ENCODE measurements at places on chromosomes 13 and 19. TPM values are rescaled to one million over a fixed set of nuclear protein-coding genes. Genes with fewer than 3 reads are reported as not detected.

Gene LRRC8E
- 1.1 TPM for total RNA-seq

DNA sequence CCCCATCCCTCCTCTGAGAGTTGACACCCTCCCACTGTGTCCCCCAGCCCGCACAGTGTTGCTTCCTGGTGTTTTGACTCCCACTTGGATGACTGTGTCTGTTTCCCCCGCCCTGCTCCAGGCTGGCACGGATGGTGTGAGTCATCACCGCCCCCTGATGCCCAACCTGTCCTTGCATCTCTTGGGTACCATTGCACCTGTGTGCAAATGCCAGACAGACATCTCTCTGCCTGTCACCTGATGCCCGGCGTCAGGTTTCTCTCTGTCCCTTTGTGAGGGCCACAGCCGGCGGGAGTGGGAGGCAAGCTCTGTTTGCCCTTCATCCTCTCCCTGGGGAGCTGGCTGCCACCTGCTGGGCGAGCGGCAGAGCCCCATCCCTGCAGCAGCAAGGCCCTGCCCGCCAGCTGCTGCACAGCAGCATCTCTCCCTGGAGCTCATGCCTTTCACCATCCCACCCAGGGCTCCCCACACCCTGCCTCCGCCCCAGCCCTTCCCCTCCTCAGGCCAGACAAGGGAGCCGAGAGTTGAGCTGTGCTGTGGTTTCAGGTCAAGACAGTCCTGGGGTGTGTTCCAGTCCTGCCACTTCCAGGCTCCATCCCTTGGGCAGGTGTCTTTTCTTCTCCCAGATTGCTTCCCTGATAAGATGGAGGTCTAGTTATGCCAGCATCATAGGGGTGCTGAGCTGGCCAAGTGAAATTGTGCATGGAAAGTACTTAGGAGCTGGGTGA lies 29.7 kb downstream of the NKPD1 start:
- peak; percentile 43 for DNase-seq

DNA sequence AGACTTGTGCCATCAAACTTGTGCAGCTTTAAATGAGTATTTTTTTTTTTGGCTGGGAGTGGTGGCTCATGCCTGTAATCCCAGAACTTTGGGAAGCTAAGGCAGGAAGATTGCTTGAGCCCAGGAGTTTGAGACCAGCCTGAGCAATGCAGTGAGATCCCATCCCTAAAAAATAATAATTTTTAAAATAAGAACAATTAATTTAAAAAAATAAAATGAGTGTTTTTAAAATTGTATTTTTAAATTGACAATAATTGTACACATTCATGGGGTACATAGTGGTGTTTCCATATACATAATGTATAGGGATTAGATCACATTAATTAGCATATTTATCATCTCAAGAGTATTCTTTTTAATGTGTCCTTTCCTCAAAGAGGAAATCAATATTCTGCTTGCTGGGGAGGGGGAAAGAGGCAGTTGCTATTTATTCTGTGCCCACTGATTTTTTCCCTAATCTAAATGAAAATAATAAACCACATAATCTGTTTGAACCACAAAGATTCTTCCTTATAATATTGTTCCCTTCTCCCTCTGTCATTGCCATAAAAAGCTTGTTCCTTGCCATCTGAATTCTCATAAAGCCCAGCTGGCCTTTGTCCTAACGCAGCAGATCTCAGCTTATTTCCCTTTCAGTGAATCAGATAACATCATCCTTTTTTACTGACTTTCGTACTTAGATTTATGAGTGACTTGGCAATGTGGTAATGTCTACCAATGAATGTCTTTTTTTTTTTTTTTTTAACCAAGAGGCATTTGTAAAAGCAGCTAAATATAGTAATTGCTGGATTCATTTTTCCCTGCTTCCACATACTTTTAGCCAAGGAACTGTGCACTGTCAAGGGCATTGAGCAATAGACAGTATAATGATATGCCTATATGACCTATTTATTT lies 81.8 kb upstream of the RUBCNL start:
- DNase-seq, result no peak

Gene TBXA2R
- 1.9 TPM for total RNA-seq

- DNase-seq, result no peak
These were observed 15.6 kb upstream of the ATP8B3 start for GRCh38 chr19:1827566-1828278.

DNA sequence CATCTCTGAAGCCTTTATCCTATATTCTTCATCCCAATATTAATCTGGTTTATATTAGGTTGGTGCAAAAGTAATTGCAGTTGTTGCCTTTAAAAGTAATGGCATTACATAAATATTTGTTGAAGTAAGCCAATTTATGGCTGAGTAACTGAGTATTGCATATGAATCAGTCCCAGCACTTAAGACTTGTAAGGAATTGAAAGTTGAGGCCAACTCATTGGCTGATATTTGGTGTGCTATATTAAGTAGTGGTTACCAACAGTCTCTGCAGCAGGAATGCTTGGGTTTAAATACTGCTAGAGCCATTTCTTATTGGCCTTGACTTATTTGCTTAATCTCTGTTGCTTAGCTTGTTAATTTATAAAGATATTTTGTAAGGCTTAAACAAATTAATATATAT lies 460.7 kb downstream of the GPC6 start:
- DNase-seq, result no peak

- DNase-seq, result no peak
These were observed 177.6 kb downstream of the SHISA2 start for GRCh38 chr13:25874064-25874737.

Gene CGB2
- not detected for total RNA-seq

Gene RGL3
- total RNA-seq, result 0.64 TPM

- DNase-seq, result no peak
These were observed 1373.7 kb downstream of the PCDH9 start for GRCh38 chr13:65856431-65856830.

DNA sequence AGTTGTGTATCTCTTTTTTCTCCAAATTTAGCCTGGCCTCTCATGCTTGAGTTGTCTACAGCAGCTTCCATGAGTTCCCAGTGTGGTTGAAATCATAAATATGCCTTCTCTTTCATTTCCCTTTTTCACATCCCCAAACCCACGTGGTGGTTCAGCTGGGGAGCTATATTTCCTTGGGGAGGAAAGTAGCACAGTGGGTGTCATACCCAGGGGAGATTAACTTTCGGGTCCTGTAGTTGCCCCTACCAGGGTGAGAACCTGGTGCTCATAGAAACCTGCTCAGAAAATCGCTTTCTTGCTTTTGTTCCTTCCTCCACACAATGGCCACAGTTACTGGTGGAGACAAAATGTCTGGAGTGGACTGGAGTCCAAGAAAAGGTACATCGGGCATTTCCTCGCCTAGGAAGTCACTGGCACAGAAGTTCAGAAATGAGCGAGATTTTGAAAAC lies 7.0 kb upstream of the LILRA4 start:
- no peak for DNase-seq

DNA sequence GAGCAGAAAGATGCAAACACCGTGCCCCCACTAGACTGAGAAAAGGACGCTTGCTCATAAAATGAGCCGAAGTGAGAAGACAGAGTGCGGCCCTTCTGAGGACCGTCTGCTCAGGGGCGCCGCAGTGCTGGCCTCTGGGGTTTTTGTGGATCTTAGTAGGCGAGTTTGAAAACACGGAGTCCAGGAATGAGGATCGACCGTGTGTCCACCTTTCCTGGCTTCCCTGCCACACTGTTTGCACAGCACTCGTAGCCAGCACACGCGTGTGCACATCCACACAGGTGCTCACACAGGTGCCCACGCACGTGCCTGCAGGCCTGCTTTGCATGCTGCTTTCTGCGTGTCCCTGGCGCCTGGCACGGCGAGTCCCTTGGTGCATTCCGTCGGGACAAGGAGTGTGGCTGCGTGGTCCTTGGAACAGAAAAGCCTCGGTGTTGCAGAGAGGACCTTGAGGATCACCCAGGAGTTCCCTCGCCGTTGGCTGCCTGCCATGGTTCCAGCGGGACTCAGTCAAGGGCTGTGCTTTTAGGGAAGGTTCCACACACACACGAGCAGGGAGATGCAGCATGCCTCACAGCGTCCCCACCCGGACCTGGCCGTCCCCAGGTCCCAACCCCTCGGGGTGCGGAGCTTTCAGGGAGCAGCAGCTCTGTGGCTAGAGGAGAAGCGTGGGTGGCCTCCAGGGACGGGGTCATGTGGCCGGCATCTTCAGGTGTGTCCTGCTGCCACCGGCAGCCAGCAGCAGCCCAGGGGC lies 10.1 kb upstream of the ZNF554 start:
- no peak for DNase-seq

DNA sequence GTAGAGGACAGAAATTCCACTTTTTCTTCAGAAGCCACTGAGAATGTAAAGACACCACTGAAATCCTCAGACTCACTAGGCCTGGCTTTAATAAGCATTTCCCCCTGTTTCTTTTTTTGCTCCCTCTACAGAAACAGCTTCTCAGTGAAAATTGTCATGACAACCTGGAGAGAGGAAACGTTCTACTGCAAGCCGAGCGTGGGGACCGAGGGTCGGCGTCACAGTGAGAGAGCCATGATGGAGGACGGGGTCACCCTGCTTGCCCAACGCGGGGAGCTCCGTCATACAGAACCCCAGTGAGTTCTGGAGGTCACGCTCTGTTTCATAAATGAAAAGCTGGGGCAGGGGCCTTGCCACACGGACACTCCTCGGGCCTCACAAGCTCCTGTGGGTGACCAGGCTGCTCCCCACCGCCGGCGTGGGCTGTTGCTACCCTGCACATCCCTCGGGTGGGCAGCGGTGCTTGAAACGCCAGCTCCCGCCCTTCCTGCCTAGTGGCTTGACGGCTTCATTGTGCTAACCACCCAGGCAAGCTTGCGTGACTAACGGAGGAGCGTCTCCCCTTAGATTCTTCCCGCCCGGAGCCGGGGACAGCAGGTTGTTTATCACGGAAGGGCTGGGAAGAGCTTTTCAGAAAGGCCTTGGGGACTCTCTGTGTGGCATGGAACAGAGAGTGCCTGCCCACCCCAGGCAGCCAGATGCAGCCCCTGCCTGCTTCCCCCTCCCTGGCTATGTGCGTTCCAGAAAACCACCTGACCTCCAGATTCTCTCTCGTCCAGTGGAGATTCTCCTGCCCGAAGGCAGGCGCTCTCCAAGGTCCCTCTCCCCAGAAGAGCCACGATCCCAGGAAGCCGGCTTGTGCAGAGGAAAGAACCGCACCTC lies 153.6 kb downstream of the KATNAL1 start:
- no peak for DNase-seq

Gene ZNF675
- total RNA-seq, result 7.0 TPM

DNA sequence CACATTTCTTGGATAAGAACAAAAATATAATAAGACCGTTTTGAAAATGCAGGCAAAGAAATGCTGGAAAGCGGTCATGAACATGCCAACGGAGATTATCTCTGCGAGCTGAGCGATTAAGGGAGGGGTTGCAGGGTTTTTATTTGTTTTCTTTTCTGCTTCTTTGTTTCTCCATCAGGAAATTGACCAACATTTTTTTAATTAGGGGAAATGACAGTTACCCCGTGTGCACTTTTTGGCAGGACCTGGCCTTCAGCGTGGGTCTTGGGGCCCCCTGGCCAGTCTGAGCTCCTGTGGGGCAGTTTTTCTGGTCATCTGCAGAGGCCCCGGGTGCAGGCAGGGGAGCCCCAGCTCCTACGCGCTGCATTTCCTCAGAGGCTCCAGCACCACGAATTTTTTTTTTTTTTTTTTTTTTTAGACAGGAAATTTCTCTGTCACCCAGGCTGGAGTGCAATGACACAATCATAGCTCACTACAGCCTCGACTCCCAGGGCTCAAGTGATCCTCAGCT lies 31.3 kb upstream of the HOMER3 start:
- peak; percentile 44 for DNase-seq

Gene ICAM5
- under 0.01 TPM for total RNA-seq

Gene CEACAM1
- total RNA-seq, result 10.9 TPM

Gene ZNF616
- 5.4 TPM for total RNA-seq

- DNase-seq, result no peak
These were observed 31.2 kb upstream of the SLC10A2 start for GRCh38 chr13:103097366-103097928.

DNA sequence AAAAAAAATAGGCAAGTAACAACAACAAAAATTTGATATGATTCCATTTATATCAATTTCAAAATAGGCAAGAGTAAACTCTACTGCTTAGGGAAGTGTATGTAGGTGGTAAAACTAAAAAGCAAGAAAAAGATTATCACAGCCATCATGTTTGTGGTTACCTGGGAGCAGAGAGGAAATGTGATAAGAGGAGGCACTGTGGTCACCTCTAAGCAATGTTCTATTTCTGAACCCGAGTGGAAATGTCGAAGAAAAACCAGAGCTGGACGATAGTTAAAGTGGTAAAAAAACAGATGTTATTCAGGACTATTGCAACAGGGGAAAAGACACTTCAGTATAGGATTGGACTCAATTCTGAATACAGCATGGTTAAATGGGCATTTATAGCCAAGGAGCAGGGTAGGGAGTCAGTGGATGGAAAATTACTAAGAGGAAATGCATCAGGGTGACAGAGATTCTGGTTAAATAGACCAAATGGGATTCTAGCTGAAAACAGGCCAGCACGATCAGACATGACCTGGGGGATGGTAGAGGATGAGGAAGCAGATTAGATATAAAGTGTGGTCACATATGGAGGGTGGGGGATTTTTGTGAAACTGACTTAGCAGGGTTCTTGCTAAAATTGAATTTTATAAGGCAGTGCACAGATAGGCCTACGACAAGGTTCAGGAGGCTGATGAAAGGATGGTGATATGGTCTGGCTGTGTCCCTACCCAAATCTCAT lies 6.0 kb upstream of the TEX30 start:
- DNase-seq, result no peak

Gene NLRP5
- not detected for total RNA-seq

GRCh38 chr19:51891193-51891747 lies 3.5 kb upstream of the ZNF577 start:
- no peak for DNase-seq

GRCh38 chr19:43501661-43502418 lies 2.7 kb downstream of the PHLDB3 start:
- no peak for DNase-seq

Gene SHC2
- total RNA-seq, result 7.6 TPM

DNA sequence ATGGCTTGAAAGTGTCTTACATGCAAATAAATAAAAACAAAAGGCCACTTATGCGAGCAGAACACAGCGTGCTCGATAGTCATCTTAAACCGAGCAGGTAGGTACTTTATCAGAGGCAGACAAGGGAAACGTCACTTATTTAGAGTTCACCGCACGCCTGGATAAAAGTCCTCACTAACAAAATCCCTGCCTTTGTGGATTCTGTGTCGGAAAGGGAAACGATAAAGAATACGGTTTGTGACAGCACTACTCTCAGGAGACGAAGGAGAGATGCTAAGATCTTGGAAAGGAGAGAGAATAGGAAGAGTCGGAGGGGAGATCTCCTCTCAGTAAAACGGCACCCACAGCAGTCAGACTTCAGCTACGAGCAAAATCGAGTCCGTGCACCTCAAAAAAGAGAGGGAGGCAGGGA lies 581 bp downstream of the RCBTB1 start:
- DNase-seq, result no peak

Gene LCP1
- under 0.01 TPM for total RNA-seq

GRCh38 chr19:38267761-38268483 lies 3.5 kb downstream of the SPINT2 start:
- DNase-seq, result no peak

DNA sequence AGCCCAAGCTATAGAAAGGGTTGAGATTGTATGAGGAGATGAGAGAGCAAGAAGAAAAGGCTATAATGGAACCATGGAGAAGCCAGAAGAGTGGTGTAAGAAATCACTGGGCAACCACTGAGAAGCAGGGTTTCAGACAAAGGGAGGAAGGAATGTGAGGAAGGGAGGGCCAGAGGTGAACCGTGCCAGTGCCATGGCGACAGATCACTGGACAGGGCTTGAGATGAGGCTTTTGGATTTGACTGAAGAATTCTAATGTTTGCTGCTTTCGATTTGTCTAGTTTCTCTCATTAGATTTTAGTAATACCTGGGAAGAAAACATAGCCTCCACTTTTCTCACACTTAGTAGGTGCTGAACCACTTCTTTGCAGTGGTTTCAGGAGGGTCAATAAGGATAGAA lies 6.3 kb upstream of the GPR183 start:
- DNase-seq, result peak; percentile 79

Gene HSPH1
- 54.4 TPM for total RNA-seq

GRCh38 chr19:55354698-55355212 lies at the start of gene COX6B2:
Gene COX6B2 (minus strand): TSS chr19:55354719. CDS start chr19:55354521, 198 bp downstream.
- no peak for DNase-seq
